ENCODE measurements at places on chromosomes 5 and 9.

GRCh38 chr9:120868676-120869359 is 8.2 kb downstream of the PHF19 start:
- DNase-seq: no peak

DNA sequence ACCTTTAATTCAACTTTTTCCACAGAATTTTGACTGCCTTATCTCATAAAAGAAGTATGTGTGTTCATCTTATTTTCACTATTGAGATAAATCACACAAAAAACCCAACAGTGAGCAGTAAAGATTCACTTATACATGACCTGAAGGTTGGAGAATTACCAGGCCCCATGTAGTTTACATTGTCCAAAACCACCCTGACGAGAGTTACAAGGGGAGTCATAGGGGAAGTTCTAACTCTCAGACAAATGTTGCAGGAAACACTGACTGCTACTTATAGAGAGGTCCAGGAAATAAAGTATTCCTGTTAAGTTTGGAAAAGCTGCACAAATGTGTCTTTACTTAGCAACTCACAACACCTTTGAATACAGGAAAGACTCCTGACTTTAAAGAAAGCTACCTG is 14.1 kb downstream of the SPATA9 start:
- DNase-seq: no peak

DNA sequence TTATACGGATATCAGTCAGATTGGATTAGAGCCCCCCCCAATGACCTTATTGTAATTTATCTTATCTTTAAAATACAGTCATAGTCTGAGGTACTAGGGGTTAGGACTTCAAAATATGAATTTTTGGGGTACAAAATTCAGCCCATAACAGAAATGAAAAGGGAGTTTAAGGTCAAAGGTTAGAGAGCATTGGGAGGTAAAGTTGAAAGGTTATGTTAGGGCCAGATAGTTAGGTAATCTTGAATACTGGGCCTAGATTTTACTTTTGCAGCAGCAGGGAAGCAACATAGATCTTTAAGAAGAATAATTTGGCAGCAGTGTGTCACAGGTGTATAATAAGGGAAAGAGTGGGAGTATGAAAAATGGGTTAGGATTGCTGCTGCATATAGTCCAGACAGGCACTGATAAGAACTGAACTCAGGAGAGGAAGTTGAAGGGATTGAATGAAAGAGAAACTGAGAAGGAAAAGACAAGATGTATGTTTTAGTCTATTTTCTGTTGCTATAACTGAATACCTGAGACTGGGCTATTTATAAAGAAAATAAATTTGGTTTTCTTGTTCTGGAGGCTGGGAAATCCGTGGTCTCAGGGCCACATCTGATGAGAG is 10.7 kb upstream of the GCNT4 start:
- DNase-seq: no peak

GRCh38 chr9:136571531-136571930 is 25.7 kb upstream of the NOTCH1 start:
- DNase-seq: no peak

GRCh38 chr5:170769898-170770416 is 13.6 kb upstream of the GABRP start:
- no peak for DNase-seq

DNA sequence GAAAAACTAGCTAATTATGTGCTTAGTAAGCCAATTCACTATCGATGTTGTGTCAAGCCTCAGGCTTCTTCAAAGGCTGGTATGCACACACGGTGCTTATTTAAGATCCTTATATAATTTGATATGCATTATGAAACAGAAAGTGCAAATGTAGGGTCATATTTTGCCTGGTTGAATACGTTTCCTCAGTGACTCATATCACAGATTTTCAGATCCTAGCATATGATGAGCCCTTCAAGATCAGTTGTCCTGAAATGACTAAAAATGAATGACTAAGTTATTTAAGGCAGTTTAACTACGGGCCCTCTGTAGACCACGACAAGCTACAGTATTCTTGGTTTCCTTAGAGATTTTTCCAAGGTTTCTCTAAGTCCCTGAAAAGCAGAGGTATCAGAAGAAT is 778.3 kb downstream of the PRELID2 start:
- no peak for DNase-seq

DNA sequence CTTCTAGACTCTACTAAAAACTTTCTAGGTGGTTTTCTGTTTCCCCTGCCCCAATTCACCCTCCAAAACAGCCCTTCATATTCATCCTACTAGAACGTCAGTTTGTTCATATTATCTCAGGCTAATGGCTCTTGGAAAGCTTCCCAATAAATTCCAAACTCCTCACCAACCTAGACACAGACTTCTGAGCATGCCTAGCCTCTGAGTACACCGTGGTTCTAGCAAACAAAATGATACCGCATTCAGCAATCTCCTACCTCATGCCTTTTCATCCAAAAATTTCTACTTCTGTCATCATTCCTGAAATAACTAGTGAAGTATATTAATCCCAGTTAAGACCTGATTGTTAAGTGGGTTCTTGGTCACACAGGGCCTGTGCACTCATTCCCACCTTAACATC is 46.5 kb upstream of the NR5A1 start:
- no peak for DNase-seq

GRCh38 chr5:38692346-38692745 is 135.9 kb upstream of the LIFR start:
- no peak for DNase-seq

GRCh38 chr5:73968729-73969128 is 342.7 kb downstream of the ARHGEF28 start:
- DNase-seq: no peak

- no peak for DNase-seq
These were observed 285.1 kb upstream of the CDH6 start for GRCh38 chr5:30908356-30908755.

GRCh38 chr5:92543201-92543600 is 1037.8 kb downstream of the NR2F1-AS1 start:
- DNase-seq: no peak

DNA sequence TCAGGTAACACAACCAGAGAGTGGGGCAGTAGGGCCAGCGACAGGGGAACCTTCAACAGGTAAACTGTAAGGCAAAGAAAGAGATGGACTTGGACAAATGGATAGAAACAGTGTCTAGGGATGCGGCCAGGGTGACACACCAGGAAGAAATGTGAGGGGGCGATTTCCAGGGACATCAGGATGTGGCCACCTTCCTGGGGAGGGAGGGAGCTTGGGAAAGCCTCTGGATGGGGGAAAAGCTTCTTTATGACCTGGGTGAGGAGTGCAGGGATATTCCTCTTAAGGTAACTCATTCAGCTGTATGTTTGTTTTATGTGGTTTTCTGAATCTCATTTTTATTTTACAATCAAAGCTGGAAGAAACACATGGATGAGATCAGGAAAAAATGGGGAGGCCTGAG is 11.9 kb upstream of the NXNL2 start:
- no peak for DNase-seq

GRCh38 chr9:37984672-37985611 is 81.0 kb upstream of the SLC25A51 start:
- peak; percentile 85 for DNase-seq

DNA sequence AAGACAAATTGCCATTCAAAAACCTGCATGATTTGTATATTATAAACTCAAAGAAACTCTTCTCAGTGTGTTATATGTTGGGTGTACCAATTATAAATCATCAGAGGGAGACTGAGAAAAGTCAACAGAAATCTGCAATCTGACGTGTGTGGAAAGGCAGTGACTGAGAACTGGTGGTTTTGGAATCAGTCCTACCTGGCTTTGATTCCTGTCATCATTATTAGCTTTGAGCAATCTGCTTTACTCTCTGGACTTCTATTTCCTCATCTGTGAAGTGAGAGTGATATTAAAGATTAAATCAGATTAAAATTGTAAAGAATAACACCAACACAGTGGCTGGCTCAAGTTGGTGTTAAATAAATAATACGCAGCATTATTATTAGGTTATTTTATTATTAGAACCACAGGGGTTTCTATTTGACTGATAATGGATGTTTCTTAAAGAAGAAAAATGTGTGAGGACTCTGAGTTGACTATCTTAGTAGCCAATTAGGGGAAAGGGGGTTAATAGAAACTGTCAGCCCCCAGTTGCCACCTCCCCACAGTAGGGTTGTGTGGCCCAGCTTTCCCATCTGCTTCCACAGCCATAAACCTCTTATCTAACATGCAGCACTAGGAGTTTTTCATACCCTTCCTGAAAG is 59.6 kb downstream of the SNCAIP start:
- no peak for DNase-seq
